ENCODE measurements at places on chromosomes 5 and 9.
A peak's percentile ranks its signal among the peaks of the same experiment; 100 is the strongest.

DNA sequence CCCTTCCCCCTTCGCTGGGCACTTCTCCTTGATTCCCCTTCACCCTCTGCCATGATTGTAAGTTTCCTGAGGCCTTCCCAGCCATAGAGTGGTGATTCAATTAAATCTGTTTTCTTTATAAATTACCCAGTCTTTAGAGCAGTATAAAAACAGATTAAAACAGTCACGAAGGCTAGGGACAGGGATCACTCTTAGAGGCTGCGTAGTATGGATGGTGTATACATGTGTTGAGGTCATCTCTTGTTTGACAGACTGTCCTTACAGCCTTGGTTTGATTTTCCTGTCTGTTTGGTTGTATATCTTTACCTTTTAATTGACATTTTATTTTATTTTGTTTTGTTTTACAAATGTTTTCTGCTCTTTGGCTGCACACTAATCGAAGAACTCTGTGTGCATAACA, 1155.7 kb upstream of the CDH18 start:
- DNase-seq, result no peak

GRCh38 chr5:69238760-69239251, 4.1 kb downstream of the CDK7 start:
- no peak for DNase-seq

- no peak for DNase-seq
These were observed 9.6 kb downstream of the DNAH5 start for GRCh38 chr5:13934921-13935320.

DNA sequence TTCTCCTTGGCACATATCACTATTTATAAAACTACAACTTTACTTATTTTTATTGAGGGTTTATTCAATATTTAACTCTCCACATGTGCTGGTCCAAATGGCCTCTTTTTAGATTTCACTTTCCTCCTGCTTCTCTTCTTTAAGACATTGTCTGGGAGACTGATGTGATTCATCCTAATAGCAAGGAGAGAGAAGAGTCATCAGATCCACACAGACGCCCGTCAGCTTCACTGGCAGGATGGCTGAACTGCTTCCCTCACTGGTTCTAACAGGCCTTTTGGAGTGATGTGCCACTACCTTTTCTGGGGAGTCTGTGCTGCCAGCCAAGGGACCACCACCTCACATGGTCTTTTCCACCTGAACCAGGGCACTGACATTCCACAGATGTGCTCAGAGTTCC, 16.5 kb upstream of the ROR2 start:
- DNase-seq, result no peak

DNA sequence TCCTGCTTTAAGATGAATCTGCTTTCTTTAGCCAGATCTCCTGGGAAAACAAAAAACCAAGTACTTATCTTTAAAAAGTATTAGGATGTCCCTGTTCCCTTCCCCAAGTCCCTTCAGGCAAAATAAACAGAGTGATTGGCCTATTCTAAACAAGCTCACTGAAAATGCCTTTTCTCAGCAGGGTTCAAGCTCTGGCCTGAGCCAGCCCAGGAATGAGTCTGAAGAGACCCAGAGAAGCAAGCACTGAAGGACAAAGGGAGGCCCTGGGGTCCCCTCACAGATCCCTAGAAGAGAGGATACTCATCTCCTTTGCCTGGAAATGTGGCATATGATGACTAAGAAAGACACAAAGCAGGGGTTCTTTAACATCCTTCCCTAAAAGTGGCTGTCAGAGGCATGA, 66.8 kb upstream of the MAP1B start:
- no peak for DNase-seq

DNA sequence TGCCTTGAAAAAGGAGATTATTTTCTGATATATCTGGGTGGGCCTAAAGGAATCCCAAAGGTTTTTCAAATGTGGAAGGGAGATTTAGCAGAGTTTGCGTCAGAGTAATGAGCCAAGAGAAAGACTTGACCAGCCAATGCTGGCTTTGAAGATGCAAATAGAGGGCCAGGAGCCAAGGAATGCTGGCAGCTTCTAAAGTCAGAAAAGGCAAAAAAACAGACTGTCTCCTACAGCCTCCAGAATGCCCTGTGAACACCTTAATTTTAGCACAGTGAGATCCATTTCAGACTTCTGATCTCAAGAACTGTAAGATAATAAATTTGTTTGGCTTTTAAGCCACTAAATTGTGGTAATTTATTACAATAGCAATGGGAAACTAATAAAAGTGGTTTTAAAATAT, 122.6 kb upstream of the FREM1 start:
- DNase-seq, result no peak

GRCh38 chr5:78234804-78235203, 59.7 kb downstream of the AP3B1 start:
- no peak for DNase-seq

GRCh38 chr5:113170707-113171106, 194.1 kb downstream of the DCP2 start:
- DNase-seq, result no peak

GRCh38 chr5:76556511-76557221, 66.5 kb downstream of the F2RL2 start:
- no peak for DNase-seq

DNA sequence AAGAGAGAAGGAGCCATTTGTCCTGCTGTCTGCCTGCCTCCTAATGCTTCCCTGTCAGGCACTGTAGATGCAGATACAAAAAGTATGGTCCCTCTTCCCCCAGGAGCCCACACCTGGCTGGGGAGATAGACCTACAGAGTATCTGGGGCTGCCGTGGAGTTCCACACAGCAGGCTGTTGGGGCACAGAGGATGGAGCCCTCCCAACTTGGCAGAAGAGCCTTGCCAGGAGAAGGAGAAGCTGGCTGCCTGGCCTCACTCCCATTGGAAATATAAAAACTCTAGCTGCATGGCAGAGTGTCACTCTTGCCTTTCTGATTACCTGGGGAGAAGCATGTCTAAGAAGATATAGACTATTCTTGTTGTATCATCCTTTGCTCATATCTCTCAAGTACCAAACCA, 160.4 kb downstream of the FSTL4 start:
- no peak for DNase-seq

DNA sequence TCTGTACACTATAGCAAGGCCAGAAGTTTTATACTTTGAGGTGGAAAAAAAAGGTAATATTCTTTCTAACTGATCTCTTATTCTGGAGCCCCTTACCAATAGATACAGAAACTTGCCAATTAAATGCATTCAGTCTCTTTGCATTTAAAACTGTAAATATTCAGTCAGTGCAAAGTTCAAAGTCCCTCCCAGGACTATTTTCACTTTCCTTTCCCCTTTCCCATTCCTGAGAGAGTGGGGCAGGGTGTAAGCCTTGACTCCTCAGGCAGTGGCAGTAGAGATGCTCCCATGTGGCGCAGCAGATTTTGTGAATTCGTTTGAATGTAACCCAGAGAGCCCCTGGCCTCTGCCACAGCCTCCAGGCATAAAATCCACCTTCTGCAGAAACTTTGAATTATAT, 29.9 kb downstream of the CETN3 start:
- no peak for DNase-seq

DNA sequence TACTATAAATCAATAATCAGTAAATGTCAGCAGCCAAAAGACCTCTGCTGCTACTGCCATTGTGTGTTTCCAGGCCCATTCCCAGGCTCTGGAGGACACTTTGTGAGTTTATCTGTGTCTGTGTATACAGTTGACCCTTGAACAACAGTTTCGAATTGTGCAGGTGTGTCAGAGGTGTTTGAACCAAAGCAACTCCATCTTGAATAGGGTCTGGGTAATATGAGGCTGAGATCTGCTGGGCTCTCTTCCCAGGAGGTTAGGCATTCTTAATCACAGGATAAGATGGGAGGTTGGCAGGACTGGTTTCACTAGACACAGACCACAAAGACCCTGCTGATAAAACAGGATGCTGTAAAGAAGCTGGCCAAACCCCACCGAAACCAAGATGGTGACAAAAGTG, 2.3 kb upstream of the TBCA start:
- DNase-seq, result no peak

DNA sequence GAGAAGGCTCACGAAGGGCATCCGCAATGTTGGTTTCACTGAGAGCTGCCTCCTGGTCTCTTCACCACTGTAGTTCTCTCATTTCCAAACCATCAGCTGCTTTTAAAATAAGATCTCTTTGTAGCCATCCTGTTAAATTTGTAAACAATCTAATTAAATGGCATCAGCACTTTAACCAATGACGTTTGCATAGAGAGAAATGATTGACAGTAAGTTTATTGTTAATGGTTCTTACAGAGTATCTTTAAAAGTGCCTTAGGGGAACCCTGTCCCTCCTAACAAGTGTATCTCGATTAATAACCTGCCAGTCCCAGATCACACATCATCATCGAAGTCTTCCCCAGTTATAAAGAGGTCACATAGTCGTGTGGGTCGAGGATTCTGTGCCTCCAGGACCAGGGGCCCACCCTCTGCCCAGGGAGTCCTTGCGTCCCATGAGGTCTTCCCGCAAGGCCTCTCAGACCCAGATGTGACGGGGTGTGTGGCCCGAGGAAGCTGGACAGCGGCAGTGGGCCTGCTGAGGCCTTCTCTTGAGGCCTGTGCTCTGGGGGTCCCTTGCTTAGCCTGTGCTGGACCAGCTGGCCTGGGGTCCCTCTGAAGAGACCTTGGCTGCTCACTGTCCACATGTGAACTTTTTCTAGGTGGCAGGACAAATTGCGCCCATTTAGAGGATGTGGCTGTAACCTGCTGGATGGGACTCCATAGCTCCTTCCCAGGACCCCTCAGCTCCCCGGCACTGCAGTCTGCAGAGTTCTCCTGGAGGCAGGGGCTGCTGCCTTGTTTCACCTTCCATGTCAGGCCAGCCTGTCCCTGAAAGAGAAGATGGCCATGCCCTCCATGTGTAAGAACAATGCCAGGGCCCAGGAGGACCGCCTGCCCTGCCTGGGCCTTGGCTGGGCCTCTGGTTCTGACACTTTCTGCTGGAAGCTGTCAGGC, 16.6 kb downstream of the SQSTM1 start:
- DNase-seq, result no peak

DNA sequence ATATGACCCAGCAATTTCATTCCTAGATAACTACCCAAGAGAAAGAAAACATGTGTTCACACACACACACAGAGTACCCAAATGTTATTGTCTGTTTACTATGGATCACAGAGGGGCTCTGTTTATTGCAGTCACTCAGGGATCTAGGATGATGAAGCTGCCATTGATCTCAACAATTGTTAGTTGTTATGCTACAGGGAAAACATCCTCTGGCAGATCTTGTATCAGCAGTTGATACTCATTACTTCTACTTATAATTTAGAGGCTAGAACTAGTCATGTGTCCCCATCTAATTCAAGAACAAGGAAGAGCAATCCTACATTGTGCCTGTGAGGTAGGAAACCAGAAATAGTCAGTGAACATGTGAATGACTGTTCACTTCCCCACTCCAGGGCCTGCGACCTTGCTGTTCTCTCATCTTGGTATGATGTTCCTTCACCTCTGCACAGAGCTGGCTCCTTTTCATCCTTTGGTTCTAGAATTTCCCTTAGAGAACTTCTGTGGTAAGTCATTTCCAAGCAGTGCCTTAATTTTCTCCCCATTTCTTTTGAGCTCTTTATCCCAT, 30.3 kb downstream of the NMUR2 start:
- DNase-seq, result no peak

DNA sequence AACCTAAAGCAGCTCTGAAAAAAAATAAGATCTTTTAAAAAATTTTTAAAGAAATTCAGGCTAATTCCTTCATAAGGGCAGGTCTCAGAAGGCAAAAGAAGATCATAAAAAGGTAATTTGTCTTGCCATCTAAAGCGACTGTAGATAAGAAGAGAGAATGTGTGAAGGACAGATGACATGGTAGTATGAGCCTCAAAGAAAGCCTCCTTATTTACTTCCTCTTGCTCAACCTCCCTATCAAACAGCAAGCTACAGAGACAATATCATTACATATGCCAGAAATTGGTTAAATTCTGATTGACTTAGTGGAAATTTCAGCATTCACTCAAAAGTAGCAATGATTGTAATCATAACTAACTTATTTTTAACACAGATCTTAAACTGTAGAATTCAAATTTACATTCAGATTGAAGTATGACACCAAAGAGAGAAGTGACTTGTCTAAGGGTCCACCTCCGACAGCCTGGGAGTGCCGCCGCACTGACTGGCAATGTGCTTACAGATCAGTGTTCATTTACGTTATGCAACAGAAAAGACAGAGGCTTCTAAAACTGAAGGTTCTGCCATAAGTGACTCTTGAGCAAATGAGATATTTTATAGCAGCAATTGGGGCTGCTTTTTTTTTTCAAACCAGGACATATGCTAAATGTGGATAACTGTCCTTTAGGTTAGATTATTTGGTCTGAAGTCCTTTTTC, 132.0 kb downstream of the CEMIP2 start:
- no peak for DNase-seq

- no peak for DNase-seq
These were observed 141.4 kb downstream of the LRRC70 start for GRCh38 chr5:62720031-62720441.

- no peak for DNase-seq
These were observed 71.9 kb downstream of the MAP1B start for GRCh38 chr5:72179028-72179815.

- DNase-seq, result peak; percentile 66
These were observed 36.8 kb downstream of the NDST1 start for GRCh38 chr5:150544611-150545219.

- no peak for DNase-seq
These were observed 60.8 kb downstream of the MEGF10 start for GRCh38 chr5:127351418-127351817.

- DNase-seq, result no peak
These were observed 34.0 kb downstream of the TNFSF15 start for GRCh38 chr9:114771889-114772288.

GRCh38 chr9:17832812-17833211, 253.9 kb downstream of the SH3GL2 start:
- no peak for DNase-seq

DNA sequence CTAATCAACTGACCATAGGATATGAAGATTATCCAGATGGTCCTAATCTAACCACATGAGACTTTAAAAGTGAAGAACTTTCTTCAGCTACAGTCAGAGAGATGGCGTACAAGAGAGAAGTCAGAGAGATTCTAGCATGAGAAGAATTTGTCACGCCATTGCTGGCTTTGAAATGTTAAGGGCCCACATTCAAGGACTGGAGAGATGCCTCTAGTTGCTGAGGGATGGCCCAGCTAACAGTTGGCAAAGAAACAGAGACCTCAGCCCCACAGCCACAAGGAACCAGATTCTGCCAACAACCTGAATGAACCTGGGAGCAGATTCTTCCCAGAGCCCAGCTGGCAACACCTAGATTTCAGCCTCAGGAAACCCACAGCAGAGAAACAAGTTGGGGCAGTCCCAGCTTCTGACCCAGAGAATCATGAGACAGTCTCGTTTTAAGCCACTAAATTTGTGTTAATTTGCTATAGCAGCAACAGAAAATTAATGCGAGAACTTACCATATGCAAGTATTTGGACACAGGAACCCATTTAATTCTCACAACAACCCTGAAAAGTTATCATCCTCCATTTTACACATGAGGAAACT, 132.0 kb downstream of the MLLT3 start:
- no peak for DNase-seq

DNA sequence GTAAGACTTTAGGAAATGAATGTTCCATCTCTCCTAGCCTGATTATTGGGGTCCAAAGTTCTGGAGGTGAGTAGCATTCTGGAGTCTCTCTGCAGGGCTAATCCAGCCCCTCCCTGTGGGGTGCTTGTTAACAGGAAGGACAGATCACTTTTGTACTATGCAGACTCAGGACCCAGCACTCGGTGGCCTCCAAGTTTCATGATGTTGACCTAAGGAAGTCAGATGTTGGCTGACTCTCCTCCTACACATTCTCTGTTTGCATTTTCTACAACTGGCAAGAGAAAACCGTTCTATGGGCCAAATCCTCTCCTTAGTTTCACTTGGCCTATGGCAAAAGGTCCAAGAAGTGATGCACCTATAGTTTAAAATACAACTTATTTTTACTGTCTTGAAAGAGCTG, 5.5 kb upstream of the PDE8B start:
- no peak for DNase-seq

- DNase-seq, result no peak
These were observed 6.5 kb upstream of the FAM81B start for GRCh38 chr5:95384485-95385213.

All from hematopoietic multipotent progenitor cell treated with erythropoietin and hydrocortisone succinate and interleukin-3 and kit ligand, for 17 days (in vitro differentiated cells).